ENCODE measurements at places on chromosomes 16 and 17.

- no peak for DNase-seq
These were observed at the start of gene VAT1L for GRCh38 chr16:77788181-77789084. VAT1L (plus strand) TSS chr16:77788564; CDS start chr16:77788683, 119 bp downstream.

DNA sequence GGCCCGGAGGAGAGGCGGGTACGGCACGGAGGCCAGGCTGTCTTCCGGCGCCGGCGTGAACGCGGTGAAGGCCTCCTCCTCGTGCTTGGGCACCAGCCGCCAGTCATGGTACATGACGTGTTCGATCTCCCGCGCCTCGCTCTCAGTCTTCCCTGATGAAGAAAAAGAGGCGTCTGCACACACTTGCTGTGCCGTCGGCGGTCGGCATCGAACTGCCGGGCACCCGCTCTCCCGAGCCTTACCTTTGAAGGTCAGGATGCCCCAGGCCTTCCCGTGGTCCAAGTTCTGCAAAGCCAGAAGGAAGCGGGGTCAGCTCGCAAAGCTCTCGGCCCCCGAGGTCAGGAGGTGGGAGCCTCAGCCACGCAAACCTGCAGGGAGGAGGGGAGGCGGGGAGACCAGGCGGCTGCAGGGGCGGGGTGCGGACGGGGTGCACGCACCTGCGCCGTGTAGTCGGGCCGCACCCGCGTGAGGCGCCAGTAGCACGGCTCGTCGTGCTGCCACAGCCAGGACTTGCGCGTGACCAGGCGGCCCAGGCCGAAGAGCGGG, at the start of gene EME2:
Gene EME2, plus strand, starts transcription at position 449 of the 546 bp plus-strand sequence. CDS start 418 bp downstream, outside the sequence.
- DNase-seq, result peak; percentile 27

- no peak for DNase-seq
These were observed 75.8 kb downstream of the KCNJ12 start for GRCh38 chr17:21451975-21452374.

DNA sequence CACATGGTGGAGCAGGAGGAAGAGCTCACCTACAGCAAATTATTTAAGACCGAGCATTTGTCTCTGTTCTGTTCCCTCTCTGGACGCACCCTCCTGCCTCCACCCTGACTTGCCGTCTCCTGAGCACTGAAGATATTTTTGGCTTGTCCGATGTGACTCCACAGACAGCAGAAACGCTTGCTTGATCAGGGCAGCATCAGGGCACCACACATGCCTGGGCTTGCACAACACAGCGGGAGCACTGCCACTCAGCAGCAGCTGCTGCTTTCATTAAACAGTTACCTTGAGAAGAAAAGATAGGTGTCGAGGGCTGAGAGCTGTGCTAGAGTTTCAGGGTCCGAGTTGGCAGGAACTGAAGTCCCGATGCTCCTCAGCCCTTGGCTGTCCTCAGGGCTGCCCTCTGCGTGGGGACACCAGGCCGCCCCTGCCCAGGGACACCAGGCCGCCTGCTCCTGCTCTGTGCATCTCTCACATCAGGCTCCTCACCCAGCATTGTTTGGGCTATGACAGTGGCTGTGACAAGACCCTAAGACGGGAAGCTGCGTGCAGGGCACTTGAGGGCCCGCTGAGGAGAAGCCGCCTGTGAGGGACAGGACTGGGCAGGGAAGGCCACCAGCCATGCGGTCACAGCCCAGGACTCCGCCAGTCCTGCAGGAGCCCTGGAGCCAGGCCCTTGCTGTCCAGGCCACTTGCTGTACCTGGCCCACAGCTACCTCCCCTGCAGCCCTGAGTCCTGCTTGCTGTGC, 21.3 kb upstream of the CDH15 start:
- no peak for DNase-seq

GRCh38 chr17:82327289-82327688, 6.3 kb downstream of the SECTM1 start:
- DNase-seq, result no peak

DNA sequence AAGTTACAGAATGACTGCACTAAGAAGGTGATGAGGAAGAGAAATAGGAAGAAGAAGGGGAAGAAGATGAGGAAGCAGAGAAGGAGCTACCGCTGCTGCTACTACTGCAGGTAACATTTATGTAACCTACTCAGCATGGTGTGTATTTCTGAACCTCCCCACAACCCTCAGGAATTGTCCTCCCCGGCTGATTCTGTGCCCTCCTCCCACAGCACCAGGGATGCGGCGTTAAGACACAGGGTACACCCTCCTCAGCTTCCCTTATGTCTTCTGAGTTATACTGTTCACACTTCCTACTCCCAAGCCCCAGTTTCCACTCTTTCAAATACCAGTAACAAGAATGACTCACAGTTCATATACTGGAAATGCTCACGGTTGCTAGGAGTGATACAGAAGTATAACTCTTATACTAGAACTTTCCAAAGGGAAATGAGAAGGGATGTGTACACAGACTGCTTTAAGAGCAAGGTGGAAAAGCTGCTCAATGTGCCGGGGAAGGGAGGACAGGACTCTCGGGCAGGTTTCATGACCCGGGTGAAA, 224.5 kb upstream of the PSMD7 start:
- no peak for DNase-seq

DNA sequence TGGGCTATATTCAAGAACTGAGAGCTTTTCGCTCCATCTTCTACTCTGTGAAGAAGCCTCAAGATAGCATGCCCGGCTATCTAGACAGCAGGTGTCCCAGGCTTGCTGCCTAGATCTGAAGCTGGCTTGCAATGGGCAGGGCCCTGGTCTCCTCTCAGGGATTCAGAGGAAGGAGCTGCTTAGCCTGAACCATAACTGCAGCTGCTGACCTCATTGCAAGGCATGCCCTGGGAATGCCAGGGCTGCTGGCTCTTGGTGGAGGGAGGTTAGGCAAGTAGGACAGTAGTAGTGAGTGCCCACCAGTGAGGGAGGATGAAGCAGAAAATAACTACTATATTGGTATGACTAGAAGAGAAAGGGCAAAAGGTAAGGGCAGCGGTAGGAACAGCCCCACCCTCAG, 21.3 kb upstream of the SLC35B1 start:
- no peak for DNase-seq

GRCh38 chr16:76386784-76387183, 109.6 kb downstream of the CNTNAP4 start:
- DNase-seq, result no peak

DNA sequence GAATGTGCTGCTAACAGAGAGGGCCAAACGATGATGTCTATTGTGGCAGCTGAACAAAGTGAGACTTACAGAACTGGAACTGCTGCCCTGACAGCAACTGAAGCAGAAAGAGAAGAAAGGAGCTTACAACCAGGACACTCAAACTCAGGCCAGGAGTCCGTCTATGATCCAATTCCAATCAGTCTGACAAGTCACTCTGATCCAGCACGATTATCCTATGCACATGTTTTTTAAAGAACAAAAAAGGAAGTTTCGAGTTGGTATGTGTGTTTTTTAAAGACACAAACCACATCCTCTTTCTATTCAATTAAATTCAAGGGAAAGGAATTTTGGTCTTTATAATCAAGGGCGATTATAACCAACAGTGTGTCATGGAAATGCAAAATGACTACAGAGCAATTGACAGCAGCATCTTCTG, 42.4 kb upstream of the MTMR4 start:
- no peak for DNase-seq

DNA sequence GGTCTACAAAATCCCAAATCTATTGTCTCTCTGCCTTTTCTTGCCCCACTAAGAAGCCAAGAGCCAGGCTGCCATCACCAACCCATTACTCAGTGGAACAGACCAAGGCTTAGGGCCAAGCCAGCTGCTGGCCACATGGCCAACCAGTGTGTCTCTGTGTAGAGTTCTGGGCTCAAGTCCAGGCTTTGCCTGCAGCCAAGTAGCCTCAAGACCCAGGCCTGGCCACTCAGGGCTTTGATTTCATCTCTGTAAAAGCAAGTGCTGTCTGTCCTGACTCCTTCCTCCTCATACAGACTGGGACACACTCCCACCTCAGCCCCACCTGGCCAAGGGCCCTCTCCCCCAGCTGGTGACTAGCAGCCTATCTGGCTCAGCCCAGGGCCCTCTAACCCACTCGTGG, 14.6 kb downstream of the SREBF1 start:
- no peak for DNase-seq

GRCh38 chr17:29146369-29146972, 33.7 kb downstream of the MYO18A start:
- no peak for DNase-seq

- DNase-seq, result no peak
These were observed 34.5 kb upstream of the CLEC18B start for GRCh38 chr16:74455619-74456289.

DNA sequence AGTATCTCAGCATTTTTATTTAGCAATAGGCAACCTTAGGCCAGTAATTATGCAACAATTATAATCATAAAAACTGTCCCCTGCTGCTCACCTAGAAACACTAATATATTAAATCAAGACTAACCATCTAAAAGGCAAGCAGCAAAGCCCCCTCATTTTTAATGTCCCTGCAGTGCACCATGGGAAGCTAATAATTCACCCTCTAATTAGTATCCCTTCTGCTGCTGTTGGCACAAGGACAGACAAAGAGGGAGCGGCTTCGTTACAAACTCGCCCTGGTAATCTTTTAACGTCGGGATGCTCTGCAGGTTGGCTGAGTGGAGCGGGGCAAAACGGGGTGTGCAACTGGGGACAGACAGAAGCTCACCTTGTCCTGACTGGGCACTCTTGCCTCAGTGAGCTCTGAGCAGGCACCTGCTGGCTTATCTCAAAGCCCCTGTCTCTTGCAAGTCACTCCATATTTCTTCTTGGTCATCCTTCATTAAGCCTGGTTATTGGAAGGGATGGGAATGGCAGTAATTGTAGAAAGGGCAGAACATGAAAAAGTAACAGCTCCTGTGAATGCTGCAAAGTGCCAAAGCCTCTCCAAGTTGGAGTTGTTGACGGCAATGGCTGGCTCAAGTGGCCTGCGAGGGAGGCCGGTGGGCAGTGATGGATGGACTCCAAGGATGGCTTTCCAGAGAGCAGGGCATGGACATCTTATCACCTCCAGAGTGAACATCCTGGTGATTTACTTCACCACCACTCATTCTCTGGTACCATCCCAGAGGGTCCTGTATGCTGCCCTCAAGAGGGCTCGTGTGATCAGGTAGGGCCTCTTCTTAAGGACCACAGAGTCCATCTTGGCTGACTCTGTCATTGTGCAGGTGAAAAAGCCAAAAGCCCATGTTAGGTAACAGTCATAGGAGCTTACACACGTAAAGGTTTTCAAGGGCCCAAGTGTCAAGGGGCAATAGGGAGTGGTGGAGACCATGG, 219.6 kb upstream of the N4BP1 start:
- no peak for DNase-seq

GRCh38 chr17:32880671-32881453, 3.9 kb upstream of the MYO1D start:
- DNase-seq, result no peak

DNA sequence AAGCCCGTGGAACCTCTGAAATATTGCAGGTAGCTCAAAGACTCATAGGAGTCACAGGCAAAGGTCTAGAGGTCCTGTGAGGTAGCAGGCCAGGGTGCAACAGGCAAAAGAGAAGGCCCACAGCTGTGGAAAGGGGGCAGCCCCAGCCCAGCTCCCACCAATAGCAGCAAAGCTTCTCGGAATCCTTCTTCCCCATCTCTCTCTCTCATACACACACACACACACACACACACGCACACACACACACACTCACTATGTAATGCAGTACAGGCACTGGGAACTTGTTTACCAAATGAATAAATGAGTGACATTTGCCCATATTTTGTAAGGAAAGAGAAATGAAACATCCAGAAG, 16.8 kb upstream of the SUPT4H1 start:
- DNase-seq, result no peak

DNA sequence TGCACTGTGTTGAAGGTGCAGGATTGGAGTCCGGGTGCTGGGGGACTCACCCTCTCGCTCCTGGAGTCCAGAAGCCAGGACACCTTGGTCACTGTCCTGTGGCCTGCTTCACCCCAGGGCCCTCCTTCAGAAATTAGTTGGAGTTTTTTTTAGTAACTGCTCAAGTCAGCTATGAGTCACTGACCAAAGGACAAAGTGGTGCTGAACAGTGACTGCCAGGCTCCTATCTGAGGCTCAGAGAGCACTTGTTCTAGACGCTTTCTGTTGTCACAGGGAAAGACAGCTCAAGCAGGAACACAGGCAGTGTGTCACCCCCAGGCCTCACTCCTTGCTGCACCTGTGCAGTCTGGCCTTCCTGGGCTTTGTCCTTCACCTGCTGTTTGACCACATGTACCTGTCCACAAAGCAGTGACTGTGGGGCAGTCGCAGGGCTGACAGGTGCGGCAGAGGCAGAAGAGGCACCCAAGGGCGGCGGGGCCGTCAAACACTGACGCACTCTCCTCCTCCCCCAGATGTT, 4.1 kb upstream of the FAAP100 start:
- peak; percentile 19 for DNase-seq

DNA sequence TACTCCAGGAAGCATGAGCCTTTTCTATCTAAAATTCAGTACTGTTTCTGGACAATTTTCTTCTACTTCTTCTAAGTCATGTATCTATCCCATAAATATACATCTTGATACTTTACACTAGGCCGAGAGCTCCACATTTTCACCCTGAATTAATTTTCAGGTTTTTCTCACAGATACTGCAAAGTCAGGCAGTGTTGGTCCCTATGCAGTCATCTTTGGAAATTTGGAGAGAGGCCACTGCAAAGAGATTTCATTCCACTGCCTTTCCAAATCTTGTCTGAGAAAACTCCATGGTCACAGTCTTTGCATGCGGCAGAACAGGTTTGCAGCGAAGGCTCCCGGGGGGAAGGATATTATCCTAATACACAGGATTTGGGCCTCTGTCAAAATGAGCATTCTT, 28.2 kb downstream of the DUSP14 start:
- no peak for DNase-seq

GRCh38 chr16:4316864-4317531, 1.1 kb downstream of the GLIS2 start:
- DNase-seq, result peak; percentile 79

- DNase-seq, result no peak
These were observed 78.3 kb downstream of the CYLD start for GRCh38 chr16:50820225-50820624.

GRCh38 chr17:20156196-20157000, 147.2 kb downstream of the SPECC1 start:
- DNase-seq, result peak; percentile 65

DNA sequence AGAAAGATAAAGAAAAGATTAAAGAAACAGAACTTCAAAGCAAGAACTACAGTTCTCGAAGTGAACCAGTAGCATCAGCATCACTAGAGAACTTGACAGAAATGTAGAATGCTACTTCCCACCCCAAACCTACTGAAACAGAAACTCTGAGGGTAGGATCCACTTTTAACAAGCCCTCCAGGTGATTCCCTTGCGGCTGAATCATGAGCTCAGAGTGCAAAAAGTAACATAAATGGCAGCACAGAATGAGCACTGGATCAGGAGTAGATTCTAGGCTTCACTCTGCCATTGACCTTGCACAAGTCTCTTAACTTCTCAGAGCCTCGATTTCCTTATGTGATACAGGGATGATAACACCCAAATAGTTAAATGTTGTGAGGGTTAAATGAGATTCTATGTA, 5.8 kb downstream of the TOM1L2 start:
- DNase-seq, result no peak

GRCh38 chr16:60481591-60481990, 1554.6 kb downstream of the CDH8 start:
- no peak for DNase-seq

DNA sequence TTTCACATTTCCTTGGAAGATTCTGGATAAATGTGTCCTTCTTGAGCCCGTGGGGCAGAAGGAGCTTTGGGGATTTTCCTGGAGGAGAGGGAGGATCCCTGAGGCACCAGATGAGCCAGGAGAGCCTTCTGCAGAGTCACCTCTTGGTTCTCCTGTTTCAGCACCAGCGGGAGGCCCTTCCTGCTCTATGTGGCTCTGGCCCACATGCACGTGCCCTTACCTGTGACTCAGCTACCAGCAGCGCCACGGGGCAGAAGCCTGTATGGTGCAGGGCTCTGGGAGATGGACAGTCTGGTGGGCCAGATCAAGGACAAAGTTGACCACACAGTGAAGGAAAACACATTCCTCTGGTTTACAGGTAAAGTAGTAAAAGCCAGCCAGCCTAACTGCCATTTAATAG, 77.1 kb downstream of the ARSG start:
- DNase-seq, result no peak
